Right lobe of liver (tissue), 6 donors: ENCODE measurements at places on chromosomes 16 and 17. TPM values are rescaled to one million over a fixed set of nuclear protein-coding genes. Genes with fewer than 3 reads are reported as not detected.
A peak's percentile ranks its signal among the peaks of the same experiment; 100 is the strongest.

CACNG4 gene
- total RNA-seq: not detected

TMIGD1 gene
- total RNA-seq: not detected

PRSS27 gene
- not detected for total RNA-seq

FOXN1 gene
- not detected for total RNA-seq

KRTAP1-5 gene
- not detected for total RNA-seq

RAP1GAP2 gene
- 1.6 TPM for total RNA-seq

ZP2 gene
- not detected for total RNA-seq

ABI3 gene
- total RNA-seq: 4.1 TPM

DNA sequence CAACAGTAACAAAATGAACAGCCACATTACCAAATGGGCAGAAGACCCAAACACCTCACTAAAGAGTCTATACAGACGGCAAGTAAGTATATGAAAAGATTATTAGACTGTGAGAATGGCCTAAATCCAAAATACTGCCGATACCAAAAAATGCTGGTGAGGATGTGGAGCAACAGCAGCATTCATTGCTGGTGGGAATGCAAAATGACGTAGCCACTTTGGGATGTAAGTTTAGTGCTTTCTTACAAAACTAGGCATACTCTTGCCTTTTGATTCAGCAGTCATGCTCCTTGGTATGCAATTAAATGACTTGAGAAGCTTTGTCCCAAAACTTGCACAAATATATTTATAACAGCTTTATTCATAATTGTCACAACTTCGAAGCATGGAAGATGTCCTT, 43.8 kb downstream of the RABEP1 start:
- H3K4me3 ChIP-seq: no peak overlapping the region
- DNase-seq: no peak
- no peaks in the 10 kb centered on the region for H3K4me1 ChIP-seq
- no peak overlapping the region for H3K27ac ChIP-seq
- H3K36me3 ChIP-seq: no peaks in the 10 kb centered on the region
- no peaks in the 10 kb centered on the region for H3K27me3 ChIP-seq

- no peaks in the 10 kb centered on the region for H3K4me1 ChIP-seq
- no peak overlapping the region for H3K27ac ChIP-seq
- H3K27me3 ChIP-seq: no peaks in the 10 kb centered on the region
- no peak for DNase-seq
- no peak overlapping the region for H3K4me3 ChIP-seq
- no peaks in the 10 kb centered on the region for H3K36me3 ChIP-seq
Measured at GRCh38 chr17:76234354-76234679, 6.0 kb downstream of the RNF157 start.

GRCh38 chr16:13926891-13927290, 6.9 kb downstream of the ERCC4 start:
- H3K27me3 ChIP-seq: no peaks in the 10 kb centered on the region
- no peak overlapping the region for H3K27ac ChIP-seq
- H3K4me1 ChIP-seq: no peaks in the 10 kb centered on the region
- no peak overlapping the region for H3K4me3 ChIP-seq

GRCh38 chr17:28405632-28406472, at the start of gene SLC46A1:
TSS of gene SLC46A1 (minus strand) at chr17:28406212. CDS start at chr17:28406114, 98 bp downstream.
- no peaks in the 10 kb centered on the region for H3K27me3 ChIP-seq
- H3K4me3 ChIP-seq: peak within 1 kb of the TSS; percentile 94
- DNase-seq: peak; percentile 79
- H3K4me1 ChIP-seq: peaks cover 25% of the 10 kb centered on the region
- peak within 1 kb of the TSS; percentile 34 for H3K27ac ChIP-seq
- H3K36me3 ChIP-seq: peaks cover 13% of the 10 kb centered on the region

- no peak for DNase-seq
- H3K36me3 ChIP-seq: no peaks in the 10 kb centered on the region
- no peaks in the 10 kb centered on the region for H3K27me3 ChIP-seq
- H3K27ac ChIP-seq: no peak overlapping the region
Measured at GRCh38 chr17:14281530-14281929, 19.4 kb upstream of the HS3ST3B1 start.

- no peak overlapping the region for H3K27ac ChIP-seq
- DNase-seq: no peak
- H3K36me3 ChIP-seq: no peaks in the 10 kb centered on the region
- peaks cover 17% of the 10 kb centered on the region for H3K27me3 ChIP-seq
- no peak overlapping the region for H3K4me3 ChIP-seq
Measured at GRCh38 chr17:47791025-47791424, 30.6 kb downstream of the OSBPL7 start.

GRCh38 chr17:35708149-35708548, 23.3 kb upstream of the RASL10B start:
- no peaks in the 10 kb centered on the region for H3K4me1 ChIP-seq
- no peak for DNase-seq
- no peaks in the 10 kb centered on the region for H3K36me3 ChIP-seq

DNA sequence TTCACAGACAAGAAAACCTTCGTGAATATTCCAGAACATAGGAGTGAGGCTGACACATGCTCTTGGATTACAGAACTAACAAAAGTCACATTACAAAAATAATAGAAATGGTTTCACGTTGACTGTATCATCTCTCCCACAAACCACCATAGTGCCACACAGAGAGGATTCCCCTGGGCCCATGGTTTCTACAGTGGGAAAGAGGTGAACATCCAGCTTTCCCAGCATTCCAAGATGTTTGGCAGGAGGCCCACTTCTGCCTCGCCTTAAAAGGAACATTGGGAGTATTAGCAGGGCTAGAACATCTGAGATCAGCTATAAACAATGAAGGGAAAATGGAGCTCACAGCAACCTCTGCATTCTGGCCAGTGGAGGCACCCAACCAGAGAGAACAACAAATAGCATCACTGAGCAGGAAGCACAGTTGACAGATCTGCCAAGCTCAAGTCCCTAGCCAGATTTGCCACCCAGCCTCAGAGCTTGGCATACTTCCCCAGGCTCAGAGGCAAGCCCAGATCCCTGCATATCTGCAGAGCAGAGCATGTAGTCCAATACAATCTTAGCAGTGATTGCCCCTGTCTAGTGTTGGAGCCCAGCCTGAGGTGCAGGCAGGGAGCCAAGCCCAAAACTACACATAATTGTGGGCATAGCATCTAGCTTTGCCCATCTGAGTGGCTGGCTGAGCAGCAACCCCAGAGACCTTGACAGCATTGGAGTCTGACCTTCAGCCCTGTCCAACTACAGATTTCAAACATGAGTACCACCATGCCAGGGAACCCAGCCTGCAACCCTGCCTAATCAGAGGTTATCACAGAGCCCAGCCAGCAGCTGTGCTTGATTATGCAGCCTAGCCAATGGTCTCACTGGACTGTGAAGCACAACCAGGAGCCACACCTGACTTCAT, 260.4 kb downstream of the CEP112 start:
- H3K27ac ChIP-seq: no peak overlapping the region
- H3K36me3 ChIP-seq: no peaks in the 10 kb centered on the region
- no peak overlapping the region for H3K4me3 ChIP-seq
- no peak for DNase-seq

DNA sequence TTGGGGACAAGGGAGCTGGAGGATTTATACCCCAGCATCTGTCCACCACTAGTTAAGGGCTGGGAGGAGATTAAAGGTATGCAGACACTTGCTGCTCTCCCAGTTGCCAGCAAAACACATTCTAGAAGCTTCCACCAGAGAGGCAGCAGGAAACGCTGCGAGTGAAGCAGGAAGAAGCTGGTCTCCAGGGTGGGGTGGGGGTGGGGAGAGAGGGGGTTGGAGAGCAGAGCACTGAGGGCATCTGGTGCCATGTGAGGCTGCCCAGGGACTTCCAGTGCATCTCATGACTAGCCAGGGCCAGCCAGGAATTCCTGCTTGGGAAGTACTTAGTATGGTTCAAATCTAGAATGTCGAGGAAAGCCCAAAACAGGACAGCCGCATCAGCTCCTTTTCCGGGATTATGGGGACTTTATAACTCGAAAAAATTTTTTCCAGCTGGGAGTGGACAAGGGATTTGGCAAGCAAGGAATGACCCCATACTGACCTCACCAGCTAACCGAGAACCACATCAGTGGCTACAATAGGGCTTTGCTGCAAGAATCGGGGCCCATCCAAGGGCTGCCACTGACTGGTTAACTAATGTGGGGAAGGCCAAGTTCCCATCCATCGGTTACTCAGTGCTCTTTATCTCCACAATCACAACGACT, 26.2 kb upstream of the AXIN2 start:
- H3K36me3 ChIP-seq: no peaks in the 10 kb centered on the region
- H3K4me1 ChIP-seq: no peaks in the 10 kb centered on the region
- no peak overlapping the region for H3K27ac ChIP-seq
- no peaks in the 10 kb centered on the region for H3K27me3 ChIP-seq
- DNase-seq: no peak

DNA sequence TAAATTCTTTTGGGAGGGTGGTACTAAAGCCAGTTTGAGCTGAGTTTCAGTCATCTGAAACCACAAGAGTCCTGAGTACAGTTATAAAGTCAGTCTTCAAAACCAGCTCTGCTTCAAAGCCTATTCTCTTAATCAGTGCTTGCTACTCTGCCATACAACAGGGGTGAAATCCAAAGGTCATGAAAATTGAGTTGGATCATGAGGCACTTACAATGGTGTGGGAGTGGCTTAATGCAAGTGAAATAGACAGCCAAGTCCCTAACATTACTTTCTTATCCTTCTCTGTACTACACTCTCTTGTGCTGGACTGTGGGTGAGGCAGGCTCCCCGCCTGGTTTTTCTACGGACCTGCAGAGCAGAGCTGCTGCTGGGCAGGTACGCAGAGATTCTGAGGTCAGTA, 12.4 kb downstream of the CBLN1 start:
- H3K27ac ChIP-seq: no peak overlapping the region
- H3K4me3 ChIP-seq: no peak overlapping the region
- no peaks in the 10 kb centered on the region for H3K4me1 ChIP-seq
- no peaks in the 10 kb centered on the region for H3K27me3 ChIP-seq
- no peaks in the 10 kb centered on the region for H3K36me3 ChIP-seq

DNA sequence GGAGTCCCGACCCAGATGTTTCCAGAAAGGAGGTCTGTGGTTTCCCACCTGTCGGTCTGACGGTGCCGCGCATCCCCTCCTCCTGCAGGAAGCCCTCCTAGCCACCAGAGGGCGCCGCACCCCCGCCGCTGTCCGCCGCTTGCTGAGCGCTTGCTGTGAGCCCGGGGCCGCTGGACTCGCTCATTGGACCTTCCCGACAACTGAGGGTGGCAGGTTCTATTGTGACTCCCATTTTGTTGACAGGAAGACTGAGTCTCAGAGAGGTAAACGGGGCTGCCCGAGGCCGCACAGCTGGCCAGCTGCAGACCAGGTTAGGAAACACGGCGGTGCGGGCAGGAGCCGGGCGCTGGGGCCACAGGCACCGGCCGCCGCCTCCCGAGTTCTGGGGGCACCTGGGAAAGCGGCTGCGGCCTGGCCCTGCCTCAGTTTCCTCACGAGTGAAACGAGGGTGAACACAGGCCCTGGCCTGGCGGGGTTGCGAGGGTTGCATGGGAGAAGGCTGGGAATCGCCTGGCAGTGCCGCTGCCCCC, 191.1 kb upstream of the CIBAR2 start:
- H3K27me3 ChIP-seq: no peaks in the 10 kb centered on the region
- DNase-seq: peak; percentile 70
- H3K4me1 ChIP-seq: peaks cover 32% of the 10 kb centered on the region
- H3K36me3 ChIP-seq: no peaks in the 10 kb centered on the region
- no peak overlapping the region for H3K27ac ChIP-seq
- H3K4me3 ChIP-seq: no peak overlapping the region

DNA sequence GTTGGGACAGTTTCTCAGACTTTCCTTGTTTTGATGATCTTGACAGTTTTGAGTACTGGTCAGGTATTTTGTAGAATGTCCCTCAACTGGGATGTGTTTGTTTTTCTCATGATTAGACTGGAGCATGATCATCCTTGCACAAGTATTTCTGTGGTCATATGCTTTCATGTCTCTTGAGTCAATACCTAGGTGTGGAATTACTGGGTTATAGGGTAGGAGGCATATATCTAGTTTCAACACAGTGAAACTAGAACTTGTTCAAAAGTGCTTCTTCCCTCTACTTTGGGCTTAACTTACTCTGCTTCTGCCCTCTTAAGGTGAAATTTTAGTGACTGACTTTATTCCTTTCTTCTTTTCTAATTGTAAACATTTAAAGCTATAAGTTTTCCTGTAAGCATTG, 30.1 kb downstream of the IKZF3 start:
- H3K4me3 ChIP-seq: no peak overlapping the region
- no peaks in the 10 kb centered on the region for H3K4me1 ChIP-seq
- H3K27ac ChIP-seq: no peak overlapping the region
- no peak for DNase-seq

DNA sequence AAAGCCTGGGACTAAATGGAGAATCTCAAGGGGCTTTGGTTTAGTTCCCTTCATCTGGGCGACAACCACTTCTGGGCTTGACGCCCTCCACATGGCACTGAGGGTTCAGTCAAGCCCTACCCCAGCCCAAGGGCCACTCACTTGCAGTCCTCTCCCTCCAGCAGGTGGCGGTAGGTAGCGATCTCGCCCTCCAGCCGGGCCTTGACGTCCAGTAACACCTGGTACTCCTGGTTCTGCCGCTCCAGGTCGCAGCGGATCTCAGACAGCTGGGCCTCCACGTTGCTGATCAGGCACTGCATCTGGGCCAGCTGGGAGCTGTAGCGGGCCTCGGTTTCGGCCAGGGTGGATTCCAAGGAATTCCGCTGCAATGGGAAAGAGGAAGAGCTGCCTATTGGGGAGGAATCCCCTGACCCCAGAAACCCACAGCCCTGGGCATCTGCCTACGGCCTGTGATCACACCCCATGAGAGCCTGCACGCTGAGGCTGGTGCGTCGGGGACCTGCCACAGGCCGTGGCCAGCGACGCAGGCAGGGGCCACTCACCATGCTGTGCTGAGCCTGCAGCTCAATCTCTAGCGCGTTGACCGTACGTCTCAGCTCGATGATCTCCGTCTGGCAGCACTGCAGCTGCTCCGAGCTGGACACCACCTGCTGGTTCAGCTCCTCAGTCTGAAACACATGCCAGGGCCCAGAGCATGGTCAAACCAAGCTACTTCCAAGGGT, 2.7 kb downstream of the KRT36 start:
- H3K27ac ChIP-seq: no peak overlapping the region
- no peaks in the 10 kb centered on the region for H3K4me1 ChIP-seq
- no peak overlapping the region for H3K4me3 ChIP-seq
- no peak for DNase-seq
- H3K36me3 ChIP-seq: no peaks in the 10 kb centered on the region
- H3K27me3 ChIP-seq: no peaks in the 10 kb centered on the region

GRCh38 chr17:41004397-41004796, 4.5 kb downstream of the KRTAP3-1 start:
- no peaks in the 10 kb centered on the region for H3K36me3 ChIP-seq
- H3K27me3 ChIP-seq: no peaks in the 10 kb centered on the region
- H3K4me3 ChIP-seq: no peak overlapping the region
- no peaks in the 10 kb centered on the region for H3K4me1 ChIP-seq
